ENCODE measurements at places on chromosomes 3 and 15. TPM values are rescaled to one million over a fixed set of nuclear protein-coding genes. Genes with fewer than 3 reads are reported as not detected.

GRCh38 chr3:189833996-189834395 is 202.8 kb downstream of the TP63 start:
- no peak for DNase-seq

GRCh38 chr3:31927811-31928210 is 53.3 kb downstream of the OSBPL10 start:
- DNase-seq, result no peak

GRCh38 chr3:62777130-62777529 is 98.1 kb downstream of the CADPS start:
- DNase-seq, result no peak

DNA sequence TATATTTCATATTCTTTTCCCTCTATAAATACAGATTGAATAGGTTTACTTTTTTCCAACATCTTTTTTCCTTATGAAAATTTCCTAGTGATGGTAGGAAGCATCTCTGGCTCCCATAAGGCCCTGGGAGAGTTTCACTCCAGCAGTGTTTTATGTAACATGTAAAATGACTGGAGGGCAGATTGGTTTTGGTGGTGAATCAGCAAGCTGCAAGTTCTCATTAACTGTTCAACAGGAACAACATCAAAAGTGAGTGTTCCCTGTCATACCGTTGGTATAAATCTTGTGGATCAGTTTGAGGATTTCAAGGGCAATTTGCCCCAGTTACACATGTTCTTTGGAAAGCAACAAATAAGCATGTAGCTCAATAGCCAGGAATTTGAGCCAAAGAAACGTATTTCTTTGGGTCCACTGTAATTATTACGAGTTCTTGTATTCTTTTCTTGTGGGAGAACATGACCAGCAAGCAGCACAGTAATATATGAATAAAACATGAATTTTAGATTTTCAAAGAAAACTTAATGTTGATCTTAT is 345.7 kb downstream of the SV2B start:
- DNase-seq, result no peak

Gene KY
- polyA plus RNA-seq, result 0.34 TPM

Data from ovary (tissue), 10 donors.